ENCODE measurements at places on chromosomes 12 and 14.

- DNase-seq = no peak
Measured at GRCh38 chr12:110677982-110678381, 10.9 kb downstream of the HVCN1 start.

- DNase-seq = peak; percentile 29
Measured at GRCh38 chr12:106113042-106113441, 25.7 kb downstream of the NUAK1 start.

- no peak for DNase-seq
Measured at GRCh38 chr14:88004506-88005036, 364 bp upstream of the GPR65 start.

- peak; percentile 77 for DNase-seq
Measured at GRCh38 chr12:120534203-120534702, at the start of gene RNF10. TSS of gene RNF10 (plus strand) at chr12:120534356. CDS start at chr12:120534812, 456 bp downstream.
